Calu3 (cell line): ENCODE measurements at places on chromosomes 2 and 18. TPM values are rescaled to one million over a fixed set of nuclear protein-coding genes. Genes with fewer than 3 reads are reported as not detected.
A peak's percentile ranks its signal among the peaks of the same experiment; 100 is the strongest.

G6PC2 gene
- total RNA-seq: not detected in 2 replicates

MC5R gene
- not detected in 2 replicates for total RNA-seq

DNA sequence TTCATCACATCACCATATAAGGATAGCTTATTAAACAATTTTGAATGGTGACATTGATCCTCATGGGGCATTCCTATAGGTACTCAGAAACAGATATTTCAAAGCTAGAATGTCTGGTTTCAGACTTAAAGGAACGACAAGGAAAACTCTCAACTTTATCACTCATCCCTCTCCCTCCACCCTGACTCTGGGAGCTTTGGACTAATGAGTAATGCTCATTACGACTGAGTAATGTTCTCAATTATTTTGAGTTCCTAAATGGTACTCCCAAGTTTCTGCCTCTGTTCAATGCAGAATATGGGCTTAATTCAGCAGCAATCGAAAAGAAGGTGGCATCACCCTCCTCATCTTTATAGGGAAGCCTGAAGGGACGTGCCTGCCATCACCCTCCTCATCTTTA is 43.4 kb downstream of the RFX8 start:
- DNase-seq: no peak

DNA sequence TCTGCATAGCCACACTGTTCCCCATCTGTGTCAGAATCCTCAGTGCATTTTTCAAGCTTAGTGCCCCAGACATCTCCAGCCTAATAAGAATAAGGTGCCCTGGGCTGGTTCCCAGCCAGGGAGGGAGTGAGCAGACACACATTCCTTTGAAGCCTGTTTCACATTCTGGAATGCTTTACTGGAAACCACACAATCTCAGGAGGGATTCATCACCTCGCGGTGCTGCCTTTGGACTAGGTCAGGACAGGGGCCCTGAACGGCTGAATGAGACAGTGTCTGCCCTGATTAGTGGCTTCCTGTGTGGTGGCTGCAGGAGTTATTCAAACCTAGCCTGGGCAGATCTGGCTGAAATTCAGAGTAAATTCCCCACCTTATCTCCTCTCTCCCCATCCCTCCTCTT is 108.0 kb upstream of the LDAH start:
- DNase-seq: no peak

- DNase-seq: no peak
These were observed 49.3 kb downstream of the PTRHD1 start for GRCh38 chr2:24743924-24744323.

- peak; percentile 5 for DNase-seq
These were observed 379.0 kb downstream of the SETBP1 start for GRCh38 chr18:45059695-45060094.

DNA sequence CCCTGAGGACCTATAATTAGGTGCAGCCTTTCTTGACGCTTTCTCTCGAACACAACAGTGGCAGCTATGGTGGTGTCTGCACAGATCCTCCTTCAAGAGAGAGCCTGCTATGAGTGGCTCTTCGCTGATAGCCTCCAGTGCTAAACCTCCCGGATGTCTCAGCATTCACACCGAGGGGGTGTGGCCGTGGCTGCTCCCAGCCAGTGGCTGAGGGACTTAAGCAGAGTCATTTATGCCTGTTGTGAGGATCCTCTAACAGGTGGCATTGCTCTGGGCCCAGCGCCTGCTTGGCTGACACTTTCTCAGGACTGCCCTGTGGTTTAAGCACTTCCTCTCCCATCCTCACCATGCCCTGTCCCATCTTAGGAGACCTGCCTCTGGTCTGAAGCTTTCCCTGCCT is 592.0 kb upstream of the LRRTM1 start:
- no peak for DNase-seq

DNA sequence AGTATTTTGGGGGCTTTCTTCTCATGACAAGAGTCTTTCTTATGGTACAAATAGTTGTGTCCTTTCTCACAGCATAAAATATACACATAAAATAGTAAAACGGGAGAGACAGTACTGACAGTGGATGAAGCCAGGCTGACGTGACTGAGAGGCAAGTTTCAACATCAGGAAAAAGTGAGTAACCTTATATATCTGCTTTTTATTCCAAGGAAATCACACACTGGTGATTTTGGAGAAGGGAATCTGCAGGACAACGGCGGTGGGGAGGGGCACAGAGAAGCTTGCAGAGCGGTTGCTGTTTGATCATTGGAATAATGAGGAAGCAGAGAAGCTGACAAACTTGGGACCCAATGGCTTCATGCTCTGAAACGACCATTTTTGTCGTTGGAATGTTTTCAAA is 130.6 kb upstream of the ZNF236 start:
- DNase-seq: no peak

- no peak for DNase-seq
These were observed 59.1 kb downstream of the MRPL33 start for GRCh38 chr2:27830656-27831055.

DNA sequence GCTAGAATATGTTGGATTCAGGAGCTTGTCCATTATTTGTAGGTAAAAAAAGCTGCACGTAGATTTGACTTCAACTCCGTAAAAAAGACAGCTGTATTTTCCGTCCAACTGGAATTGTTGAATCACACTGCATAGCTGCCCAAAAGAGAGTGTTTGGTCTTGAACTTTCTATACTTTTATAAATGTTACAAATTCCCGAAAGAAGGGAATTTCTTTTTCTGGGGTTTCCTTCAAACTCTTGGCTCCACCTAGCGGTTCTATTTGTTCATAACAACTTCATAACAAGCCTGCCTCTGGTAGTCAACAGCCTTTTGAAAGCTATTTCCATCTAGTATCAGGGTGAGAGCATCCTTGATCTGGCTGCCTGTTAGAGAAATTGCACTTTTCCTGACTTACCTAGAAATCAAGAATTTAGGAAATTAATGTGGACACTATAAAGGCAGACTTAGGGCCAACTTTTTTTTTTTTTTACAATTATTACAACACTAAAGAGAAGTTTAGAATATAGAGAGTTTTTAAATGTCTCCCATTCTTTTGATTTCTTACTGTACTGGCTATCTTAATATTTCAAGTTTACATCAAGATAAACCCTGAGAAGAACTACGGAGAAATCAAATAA is 48.1 kb downstream of the TMEM185B start:
- peak; percentile 32 for DNase-seq

DNA sequence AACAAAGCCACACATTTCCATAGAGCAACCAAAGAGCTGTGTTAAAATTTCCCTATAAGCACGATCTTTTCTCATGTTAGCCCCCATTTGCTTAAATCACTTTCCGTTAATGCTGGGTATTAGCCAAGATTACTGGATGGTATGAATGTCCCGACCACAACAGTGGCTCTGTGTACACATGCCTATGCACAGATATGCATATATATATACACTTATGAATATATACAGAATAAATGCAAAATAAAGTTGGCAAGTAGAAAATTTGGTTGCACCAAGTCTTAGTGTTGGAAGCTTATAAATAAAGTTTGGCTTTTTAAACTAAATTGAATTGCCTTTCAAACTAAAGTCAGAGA is 265.9 kb upstream of the ETAA1 start:
- no peak for DNase-seq

- DNase-seq: no peak
These were observed 17.6 kb downstream of the SUCLG1 start for GRCh38 chr2:84441505-84441904.

DNA sequence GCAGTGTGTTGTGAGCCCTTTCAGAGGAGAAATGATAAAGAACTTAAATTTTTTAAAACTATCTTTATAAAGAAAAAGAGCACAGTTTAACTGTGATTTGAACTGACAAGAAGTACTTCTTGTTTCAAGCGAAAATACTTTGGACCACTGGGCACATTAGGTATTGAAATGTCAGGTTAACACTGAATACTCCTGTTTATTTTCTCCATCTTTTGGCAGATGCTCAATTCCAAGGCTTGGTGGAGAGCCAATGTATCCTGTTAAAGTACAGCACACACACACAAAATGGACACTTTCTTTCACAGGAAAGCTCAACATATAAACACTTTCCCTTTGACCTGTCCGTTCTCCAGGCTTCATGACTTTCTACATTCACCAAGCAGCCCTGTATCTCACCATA is 32.6 kb upstream of the SP3 start:
- DNase-seq: no peak

- DNase-seq: no peak
These were observed 42.7 kb downstream of the SETBP1 start for GRCh38 chr18:44723411-44723810.

DNA sequence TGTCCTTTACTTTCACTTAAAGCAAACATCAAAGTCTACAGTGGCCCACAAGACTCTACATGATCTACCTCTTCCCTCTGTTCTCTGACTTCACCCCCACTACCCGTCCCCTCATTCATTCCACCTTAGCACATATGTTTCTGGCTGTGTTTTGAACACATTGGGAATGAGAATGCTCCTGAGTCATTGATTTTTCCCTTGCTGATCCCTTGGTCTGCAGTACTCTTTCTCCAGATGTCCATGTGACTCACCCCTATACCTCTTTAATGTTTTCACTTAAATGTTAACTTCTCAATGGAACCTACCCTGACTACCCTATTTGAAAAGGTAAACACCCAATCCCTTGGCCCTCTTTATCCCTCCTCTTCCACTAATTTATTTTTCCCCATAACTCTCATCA is 30.7 kb upstream of the FRZB start:
- DNase-seq: no peak
